ENCODE measurements at places on chromosomes 1 and 21. TPM values are rescaled to one million over a fixed set of nuclear protein-coding genes. Genes with fewer than 3 reads are reported as not detected.

GRCh38 chr1:221823561-221823960 lies 81.7 kb upstream of the DUSP10 start:
- no peak for DNase-seq

GRCh38 chr1:1796466-1796865 lies 18.2 kb upstream of the NADK start:
- DNase-seq: no peak

DNA sequence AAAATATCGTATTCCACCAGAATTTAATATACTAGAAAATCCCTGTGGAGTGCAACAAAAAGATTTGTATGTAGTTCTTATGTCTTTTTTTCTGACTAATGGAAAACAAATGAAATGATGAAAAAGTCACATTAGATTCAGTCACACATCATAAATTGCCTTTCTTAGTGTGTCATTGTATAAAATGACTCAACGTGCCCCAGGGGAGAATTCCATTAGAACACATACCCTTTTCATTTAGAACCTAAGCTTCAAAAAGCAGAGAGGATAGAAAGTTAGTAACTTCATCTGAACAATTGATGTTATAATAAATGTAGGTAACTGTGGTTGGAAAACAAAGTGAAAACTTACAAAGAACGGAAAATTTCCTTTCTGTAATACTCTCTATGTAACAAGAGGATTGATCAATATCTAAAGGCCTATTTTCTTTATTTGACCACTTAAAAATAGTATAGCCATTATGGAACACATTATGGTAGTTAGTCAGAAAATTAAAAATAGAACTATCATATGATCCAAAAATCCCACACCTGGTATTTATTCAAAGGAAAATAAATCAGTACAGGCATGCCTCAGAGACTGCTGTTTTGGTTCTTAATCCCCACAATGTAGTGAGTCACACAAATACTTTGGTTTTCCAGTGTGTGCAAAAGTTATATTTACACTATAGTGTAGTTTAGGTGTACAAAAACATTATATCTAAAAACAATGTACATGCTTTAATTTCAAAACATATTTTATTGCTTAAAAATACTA lies 1016.1 kb downstream of the KCNT2 start:
- DNase-seq: no peak

- DNase-seq: no peak
These were observed 670 bp downstream of the COX20 start for GRCh38 chr1:244836135-244836521.

DNA sequence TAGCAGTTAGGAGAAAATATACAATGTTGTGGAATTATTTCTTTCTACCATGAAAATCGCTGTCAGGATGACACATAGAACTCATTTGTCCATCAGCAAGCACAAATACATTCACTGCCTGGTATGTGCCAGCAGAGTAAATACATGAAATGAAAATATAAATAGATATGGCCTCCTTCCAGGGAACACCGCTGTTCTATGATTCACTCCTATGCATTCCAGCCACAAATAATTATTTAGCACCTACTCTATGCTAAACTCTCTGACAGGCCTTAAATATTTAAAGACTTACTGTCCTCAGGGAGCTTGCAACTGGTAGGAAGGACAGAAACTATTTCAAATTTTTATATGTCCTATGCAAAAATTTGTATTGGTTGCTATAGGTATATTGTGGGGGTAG lies 975.0 kb upstream of the NCAM2 start:
- no peak for DNase-seq

- no peak for DNase-seq
These were observed 34.0 kb upstream of the KLHDC7A start for GRCh38 chr1:18446751-18447150.

- no peak for DNase-seq
These were observed 12.7 kb upstream of the HMGCL start for GRCh38 chr1:23837908-23838307.

DNA sequence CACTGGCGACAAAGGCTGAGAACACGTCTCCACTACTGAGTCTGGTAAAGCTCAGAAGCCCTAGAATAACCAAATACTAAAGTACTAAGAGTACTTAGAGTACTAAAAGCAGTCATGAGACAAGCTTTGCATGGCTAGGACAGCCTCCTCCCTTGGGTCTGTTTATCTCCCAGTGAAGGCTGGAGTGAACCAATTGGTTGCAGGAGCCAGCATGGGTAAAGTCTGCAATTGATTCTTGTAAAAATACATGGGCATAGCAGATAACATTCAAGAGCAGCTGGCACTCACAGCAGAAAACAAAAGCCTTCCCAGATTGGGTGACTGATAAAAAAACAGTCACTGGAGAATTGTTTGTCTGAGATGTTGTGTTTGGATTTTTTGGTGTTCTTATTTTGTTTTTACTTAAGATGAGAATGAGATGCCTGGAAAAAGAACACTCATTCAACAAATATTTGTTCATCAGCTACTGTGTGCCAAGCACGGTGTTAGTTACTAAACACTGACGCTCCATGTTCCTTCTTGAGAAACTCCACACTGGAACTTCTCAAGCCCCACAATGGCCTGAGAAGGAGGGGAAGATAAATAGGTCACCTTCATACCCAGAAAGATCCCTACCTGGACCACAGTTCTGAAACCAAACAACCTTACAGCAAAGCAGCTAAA lies 3.7 kb downstream of the IRF6 start:
- DNase-seq: no peak

DNA sequence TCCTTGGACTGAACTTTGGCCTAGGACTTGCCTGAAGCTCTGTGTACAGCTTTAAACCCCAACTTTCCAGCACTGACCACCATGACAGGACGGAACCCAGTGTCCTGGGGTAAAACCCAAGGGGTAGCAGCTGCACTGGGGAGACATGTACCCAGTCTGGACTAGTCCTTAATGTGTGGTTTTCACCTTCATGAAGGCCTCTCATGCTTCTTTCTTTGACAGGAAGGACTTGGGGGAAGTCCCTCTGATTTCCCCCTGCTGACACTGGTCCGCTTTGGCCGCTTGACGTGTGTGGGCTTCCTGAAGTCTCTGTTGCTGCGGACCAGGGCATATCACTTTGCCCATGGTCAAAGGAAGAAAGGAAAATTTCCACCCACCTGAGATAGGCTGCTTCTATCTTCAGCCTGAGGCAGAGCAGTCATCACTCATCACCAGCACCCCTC lies 66.3 kb upstream of the PRDX6 start:
- DNase-seq: no peak

DNA sequence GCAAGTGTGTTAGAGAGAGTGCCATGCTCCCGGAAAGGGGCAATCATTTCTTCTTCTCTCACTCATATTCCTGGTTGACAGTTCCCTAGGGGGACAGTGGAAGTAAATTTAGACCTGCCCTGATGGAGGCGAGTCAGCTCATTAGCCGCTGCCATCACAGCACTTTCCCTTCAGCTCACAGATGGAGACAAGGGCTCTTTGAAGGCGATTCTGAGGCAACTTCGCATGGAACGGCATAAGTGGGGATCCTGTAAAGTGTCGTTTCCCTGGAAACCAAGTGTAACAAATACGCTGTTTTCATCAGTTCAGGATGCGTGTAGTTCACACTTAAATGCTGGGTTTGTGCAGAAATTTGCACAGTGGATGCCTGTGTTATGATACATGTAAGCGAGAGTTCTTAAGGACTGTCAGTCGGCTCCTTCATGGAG lies 114.5 kb upstream of the TMPRSS15 start:
- no peak for DNase-seq

DNA sequence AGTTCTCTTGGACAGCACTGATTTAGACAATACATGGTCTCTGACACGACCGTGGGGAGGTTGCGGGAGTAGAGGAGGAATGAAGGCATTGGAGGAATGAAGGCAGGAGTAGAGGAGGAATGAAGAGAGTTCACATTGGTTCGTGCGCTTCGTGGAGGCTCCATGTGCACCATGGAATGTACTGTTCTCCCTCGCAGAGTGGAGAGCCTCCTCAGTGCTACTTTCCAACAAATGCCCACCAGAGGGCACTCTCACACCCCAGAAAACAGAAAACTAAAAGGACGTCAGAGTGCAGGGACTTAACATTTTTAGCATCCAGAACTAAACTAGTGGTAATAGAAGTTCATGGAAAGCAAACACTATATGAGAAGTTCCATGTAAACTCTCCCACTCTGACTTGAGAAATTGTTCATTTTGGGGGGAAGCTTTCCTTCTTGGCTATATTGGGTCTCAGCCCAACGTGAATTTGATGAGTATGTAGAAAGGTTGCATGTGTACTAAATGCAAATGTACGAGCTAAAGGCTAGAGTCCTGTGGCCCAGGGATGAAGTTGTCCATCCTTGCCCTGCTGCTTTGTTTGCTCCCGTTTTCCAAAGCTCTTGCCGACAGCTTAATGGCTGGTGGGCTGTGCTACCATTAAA lies 211.6 kb downstream of the LMX1A start:
- peak; percentile 16 for DNase-seq

- no peak for DNase-seq
These were observed 91.7 kb downstream of the ATG4C start for GRCh38 chr1:62875676-62876075.

DNA sequence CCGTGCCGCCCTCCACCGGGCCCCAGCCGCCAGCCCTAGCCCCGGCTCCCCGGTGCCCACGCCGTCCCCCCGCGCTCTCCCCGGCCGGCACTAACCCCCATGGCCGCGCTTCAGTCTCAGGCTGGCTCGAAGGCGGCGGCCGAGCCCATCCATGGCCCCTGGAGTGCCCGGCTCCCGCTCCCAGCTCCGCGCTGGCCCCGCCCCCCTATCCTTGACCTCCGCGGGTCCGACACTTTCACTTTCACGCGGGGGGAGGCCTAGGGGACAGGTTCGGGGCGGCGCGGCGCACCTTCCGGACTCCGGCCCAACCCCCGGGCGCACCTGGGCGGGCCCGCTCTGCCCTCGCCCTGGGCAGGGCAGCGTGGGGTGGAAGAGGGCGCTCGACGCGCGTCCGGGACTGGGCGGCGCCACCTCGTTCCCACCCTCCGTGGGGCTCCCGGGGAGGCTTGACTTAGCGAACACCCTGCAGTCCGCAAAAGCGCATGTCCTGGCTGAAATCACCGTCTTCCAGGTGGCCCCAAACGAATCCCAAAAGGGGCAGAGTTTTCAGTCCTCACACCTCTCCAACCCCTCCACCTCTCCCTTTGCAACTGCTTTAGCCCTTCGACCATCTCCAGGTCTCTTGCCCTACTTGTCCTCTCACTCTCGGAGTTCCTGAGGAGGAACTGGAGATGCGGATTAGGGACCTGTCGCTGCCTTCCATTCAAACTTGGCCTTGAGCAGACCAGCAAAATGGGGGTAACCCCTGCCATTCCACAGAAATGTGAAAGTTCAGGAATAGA lies 3.9 kb upstream of the DENND2D start:
- no peak for DNase-seq

DNA sequence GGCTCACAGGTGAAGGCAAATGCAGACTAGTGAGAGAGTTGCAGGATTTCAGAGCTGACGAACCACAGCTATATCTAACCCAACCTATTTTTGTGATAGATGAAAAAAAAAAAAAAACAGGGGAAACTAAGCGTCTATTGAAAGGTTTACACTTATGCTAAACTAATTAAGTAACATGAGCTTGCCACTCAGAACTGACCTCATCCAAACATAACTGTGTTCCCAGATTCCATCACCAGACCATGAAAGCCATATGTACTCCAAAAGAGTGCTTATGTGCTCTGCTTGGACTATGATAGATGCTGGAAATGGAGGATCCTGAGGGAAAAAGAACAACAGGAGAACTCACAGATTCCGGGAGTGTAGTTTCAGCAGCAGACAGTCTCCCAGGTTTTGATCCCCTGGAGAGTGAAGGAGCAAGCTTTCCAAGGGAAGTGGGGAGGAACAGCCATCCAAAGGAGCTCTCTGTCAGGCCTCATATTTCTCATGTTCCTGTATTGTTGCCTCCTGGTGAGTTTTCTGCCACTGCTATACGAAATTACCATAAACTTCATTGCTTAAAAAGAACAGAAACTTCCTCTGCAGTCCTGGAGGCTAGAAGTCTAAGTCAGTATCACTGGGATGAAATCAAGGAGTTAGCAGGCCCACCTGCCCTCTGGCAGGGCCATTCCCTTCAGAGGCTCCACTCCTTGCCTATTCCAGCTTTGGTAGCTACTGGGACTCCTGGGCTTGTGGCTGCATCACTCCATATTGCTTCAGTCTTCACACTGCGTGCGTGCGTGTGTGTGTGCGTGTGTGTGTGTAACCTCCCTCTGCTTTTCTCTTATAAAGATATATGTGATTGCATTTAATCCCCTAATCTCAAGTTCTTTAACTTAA lies 38.1 kb downstream of the NIBAN1 start:
- DNase-seq: no peak

DNA sequence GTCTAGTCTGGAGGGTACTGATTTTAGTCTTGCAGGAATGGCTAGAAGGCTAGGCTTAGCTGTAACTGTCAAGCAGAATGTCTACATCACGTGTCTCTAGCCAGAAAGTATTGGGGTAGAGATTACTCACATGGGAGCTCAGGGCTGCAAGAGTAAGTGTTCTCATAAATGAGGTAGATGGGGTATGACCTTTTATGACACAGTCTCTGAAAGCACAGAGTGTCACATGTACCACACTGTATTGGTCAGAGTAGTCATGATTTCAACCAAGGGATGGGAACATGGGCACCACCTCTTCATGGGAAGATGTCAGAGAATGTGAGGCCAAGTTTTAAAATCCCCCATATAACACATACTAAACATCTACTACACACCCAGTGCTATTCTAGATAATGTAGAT lies 2.9 kb downstream of the FYB2 start:
- no peak for DNase-seq

DNA sequence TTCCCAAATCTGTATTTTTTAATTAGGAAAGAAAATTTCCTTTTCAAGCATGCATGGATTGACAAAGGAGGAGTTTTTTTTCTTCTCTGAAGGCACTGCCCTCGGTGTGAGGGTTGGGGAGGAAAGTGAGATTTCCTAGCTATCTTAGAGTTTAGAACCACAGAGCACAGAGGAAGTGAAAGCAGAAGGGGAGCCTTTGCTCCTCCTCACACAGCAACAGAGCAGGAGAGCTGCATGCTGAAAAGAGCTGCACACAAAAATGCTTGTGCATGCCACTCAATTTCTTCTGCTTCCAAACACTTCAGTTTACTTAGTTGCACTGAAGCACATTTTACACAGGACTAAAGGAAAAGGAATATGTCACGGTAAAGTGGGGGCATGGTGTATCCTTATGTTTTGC lies 308.1 kb downstream of the GPATCH2 start:
- DNase-seq: no peak

DNA sequence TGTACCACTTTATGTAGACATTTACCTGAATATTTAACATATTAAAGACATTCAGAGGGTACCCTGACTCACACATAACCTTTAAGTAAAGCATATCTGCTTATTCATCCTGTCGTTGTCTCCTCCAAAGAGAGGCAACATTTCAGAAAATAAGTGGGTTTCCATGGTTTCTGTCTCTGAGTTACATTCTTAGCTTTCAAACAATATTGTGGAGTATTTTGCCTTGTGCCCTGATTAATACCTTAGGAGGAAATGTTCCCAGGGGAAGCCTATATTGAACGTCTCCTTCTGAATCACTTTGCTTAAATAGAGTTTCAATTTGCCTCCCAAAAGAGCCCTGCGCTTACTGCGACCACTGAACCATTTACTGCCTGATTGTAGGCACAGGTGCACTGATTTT lies 26.1 kb downstream of the PALMD start:
- no peak for DNase-seq

Gene TBX19
- total RNA-seq: 0.31 TPM

Gene ZBTB17
- 38.8 TPM for total RNA-seq

Gene PROK1
- not detected for total RNA-seq

Gene KCNJ15
- under 0.01 TPM for total RNA-seq

Gene NGF
- total RNA-seq: 0.78 TPM

Gene CLIC6
- total RNA-seq: 0.31 TPM

Gene FHAD1
- 0.31 TPM for total RNA-seq

All from occipital lobe (tissue), 3 donors.